Glomerular endothelial cell (primary cell): ENCODE measurements at places on chromosomes 1 and 21. TPM values are rescaled to one million over a fixed set of nuclear protein-coding genes. Genes with fewer than 3 reads are reported as not detected.

The NCF2 gene
- total RNA-seq: 6.2 and 7.7 TPM in 2 replicates

The MATN1 gene
- total RNA-seq: not detected in 2 replicates

The OR6K3 gene
- not detected in 2 replicates for total RNA-seq

The TNNT2 gene
- total RNA-seq: 0.88 TPM in 1 of 2 replicates, not detected in the other

The LCE3E gene
- not detected in 2 replicates for total RNA-seq

The HTR6 gene
- total RNA-seq: not detected in 2 replicates

The NBPF9 gene
- 11.3 and 16.0 TPM in 2 replicates for total RNA-seq

The PLEKHA6 gene
- 0.93 and 1.9 TPM in 2 replicates for total RNA-seq

The CRYBG2 gene
- total RNA-seq: under 0.01 TPM in 1 of 2 replicates, not detected in the other

The S100A7 gene
- total RNA-seq: not detected in 2 replicates

The SPRR1B gene
- total RNA-seq: not detected in 2 replicates

The ADAMTS4 gene
- total RNA-seq: 16.6 and 23.8 TPM in 2 replicates

The AIRE gene
- not detected in 2 replicates for total RNA-seq

The EPS8L3 gene
- not detected in 2 replicates for total RNA-seq

The PIK3C2B gene
- 32.7 and 77.1 TPM in 2 replicates for total RNA-seq

The COL8A2 gene
- 0.41 and 0.58 TPM in 2 replicates for total RNA-seq

The LMX1A gene
- total RNA-seq: not detected in 2 replicates

The CRP gene
- total RNA-seq: not detected in 2 replicates

The XPR1 gene
- total RNA-seq: 24.2 and 27.7 TPM in 2 replicates

The DPH2 gene
- 19.4 and 26.7 TPM in 2 replicates for total RNA-seq

The C1orf87 gene
- total RNA-seq: not detected in 2 replicates

The CD84 gene
- total RNA-seq: not detected in 2 replicates

The KRTAP11-1 gene
- not detected in 2 replicates for total RNA-seq

The KIRREL1 gene
- 60.3 and 86.7 TPM in 2 replicates for total RNA-seq

The E2F2 gene
- total RNA-seq: 0.10 and 0.82 TPM in 2 replicates

The ARHGAP30 gene
- total RNA-seq: not detected in 2 replicates

The BSND gene
- total RNA-seq: not detected in 2 replicates

The NHLH1 gene
- total RNA-seq: 0.05 TPM in 1 of 2 replicates, not detected in the other

The MEX3A gene
- 10.5 and 11.6 TPM in 2 replicates for total RNA-seq

The CITED4 gene
- 15.0 and 42.1 TPM in 2 replicates for total RNA-seq

The ATP1A2 gene
- not detected in 2 replicates for total RNA-seq

The HHIPL2 gene
- not detected in 2 replicates for total RNA-seq

The PIK3CD gene
- 13.2 and 16.6 TPM in 2 replicates for total RNA-seq

The TMEM59 gene
- 185 and 238 TPM in 2 replicates for total RNA-seq

The DAB1 gene
- total RNA-seq: 0.18 TPM in 1 of 2 replicates, not detected in the other

The LY9 gene
- not detected in 2 replicates for total RNA-seq

The AMY1C gene
- not detected in 2 replicates for total RNA-seq

The FAM72D gene
- total RNA-seq: 0.48 and 1.1 TPM in 2 replicates

The G0S2 gene
- total RNA-seq: 1.7 and 6.4 TPM in 2 replicates

The GNAT2 gene
- not detected in 2 replicates for total RNA-seq

The ICOSLG gene
- total RNA-seq: 4.1 and 26.4 TPM in 2 replicates

The KRTAP19-1 gene
- not detected in 2 replicates for total RNA-seq

The LRRC71 gene
- 0.12 TPM in 1 of 2 replicates, not detected in the other for total RNA-seq

The HSD3B1 gene
- not detected in 2 replicates for total RNA-seq

The ADAMTS1 gene
- total RNA-seq: 19.1 and 20.7 TPM in 2 replicates

The PGLYRP3 gene
- not detected in 2 replicates for total RNA-seq

The UBL4B gene
- not detected in 2 replicates for total RNA-seq

The BCAN gene
- total RNA-seq: 0.24 TPM in 1 of 2 replicates, not detected in the other

The CLCA2 gene
- total RNA-seq: 0.29 and 0.35 TPM in 2 replicates

The FLG gene
- 0.06 and 0.19 TPM in 2 replicates for total RNA-seq

The TRIM46 gene
- 9.9 and 11.8 TPM in 2 replicates for total RNA-seq

The SEMA6C gene
- 20.2 and 28.1 TPM in 2 replicates for total RNA-seq

The TRAF3IP3 gene
- not detected in 2 replicates for total RNA-seq

The LDLRAD1 gene
- not detected in 2 replicates for total RNA-seq

The IFNAR2 gene
- 19.5 and 20.3 TPM in 2 replicates for total RNA-seq

The ERVH48-1 gene
- not detected in 2 replicates for total RNA-seq
